ENCODE measurements at places on chromosomes 13 and 19.

GRCh38 chr13:75935805-75936204 is 299.7 kb downstream of the LMO7 start:
- DNase-seq, result no peak

DNA sequence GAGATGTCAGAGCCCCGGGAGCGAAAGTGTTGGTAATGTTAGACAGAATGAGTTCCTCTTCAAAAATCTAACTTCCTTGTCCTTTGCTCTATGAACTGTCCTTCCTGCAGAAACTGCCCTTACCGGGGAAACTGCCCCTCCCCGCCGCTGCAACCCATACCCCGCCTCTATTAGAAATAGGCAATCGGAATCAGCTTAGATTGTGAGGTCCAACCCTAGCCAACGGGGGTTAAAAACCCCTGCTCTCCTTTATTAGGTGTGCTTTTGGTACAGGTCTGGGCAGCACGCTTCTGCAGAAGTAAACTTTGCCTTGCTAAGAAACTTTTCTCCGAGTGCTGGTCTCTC is 11.5 kb upstream of the CAPNS1 start:
- no peak for DNase-seq

DNA sequence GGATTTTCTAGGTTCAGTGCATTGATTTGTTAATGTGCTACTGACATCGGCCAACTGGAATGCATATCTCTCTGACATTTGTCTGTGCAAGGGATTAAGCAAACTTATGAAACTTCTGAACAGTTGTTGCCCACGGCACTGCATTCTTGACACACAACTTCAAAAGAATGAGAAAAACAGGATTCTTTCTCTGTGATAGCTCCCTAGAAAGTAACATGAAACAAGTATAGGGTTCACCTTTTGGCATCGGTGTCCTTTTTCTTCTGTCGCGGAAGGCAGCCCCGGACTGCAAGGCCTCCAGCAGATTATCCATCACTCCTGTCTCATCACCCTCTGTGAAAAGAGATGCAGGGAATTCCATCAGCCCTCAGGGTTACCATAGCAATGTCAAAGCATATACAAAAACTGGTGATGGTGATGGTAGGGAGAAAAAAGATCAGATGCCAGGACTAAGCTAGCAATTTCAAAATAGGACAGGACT is 389.2 kb downstream of the DIAPH3 start:
- DNase-seq, result no peak

DNA sequence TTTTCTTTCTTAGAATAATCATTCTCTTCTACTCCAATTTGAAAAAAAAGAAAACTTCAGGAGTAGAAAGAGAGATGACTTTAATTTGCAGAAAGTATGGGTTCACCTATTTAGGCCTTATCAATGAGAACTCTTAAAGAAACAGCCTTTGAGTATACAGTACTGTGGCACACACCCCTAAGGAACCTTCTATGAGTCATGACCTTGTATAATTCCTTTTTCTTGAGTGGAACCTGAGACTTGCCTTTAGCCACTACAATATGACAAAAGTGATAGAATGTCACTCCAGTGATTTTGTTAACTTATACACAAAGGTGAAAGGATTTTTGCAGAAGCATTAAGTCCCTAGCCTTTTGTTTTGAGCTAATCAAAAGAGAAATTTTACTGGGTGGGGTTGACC is 58.7 kb downstream of the ITGBL1 start:
- DNase-seq, result no peak

Measured in stimulated activated CD8-positive, alpha-beta memory T cell treated with anti-CD3 and anti-CD28 coated beads, Interleukin-15, amount 100 ng/mL, for 1 hour (primary cell).